ENCODE measurements at places on chromosomes 5 and 9. TPM values are rescaled to one million over a fixed set of nuclear protein-coding genes. Genes with fewer than 3 reads are reported as not detected.

DNA sequence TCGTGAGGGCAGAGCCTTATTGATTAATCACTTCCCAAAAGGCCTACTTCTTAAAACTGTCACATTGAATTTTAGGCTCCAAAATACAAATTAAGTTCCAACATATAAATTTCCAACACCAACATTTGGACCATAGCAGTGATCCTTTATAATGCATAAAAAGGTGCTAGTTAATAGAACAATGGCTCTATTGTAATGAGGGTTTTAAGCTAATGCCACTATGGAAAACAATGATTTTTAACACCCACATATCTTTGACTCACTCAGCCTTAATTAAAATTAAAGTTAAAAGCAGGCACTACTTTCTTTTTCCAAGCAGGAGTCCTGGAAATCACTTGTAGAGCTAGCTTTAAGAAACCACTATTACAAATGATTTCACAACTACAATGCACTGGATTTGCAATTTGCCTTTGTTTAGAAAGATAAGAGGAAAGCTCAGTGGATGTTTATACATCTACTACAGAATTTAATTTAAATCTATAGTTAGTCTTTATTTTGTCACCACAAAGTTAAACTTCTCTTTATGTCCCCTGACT lies 41.8 kb downstream of the DPYSL3 start:
- no peak for DNase-seq

GRCh38 chr9:31486630-31487029 lies 897.8 kb upstream of the ACO1 start:
- DNase-seq, result no peak

DNA sequence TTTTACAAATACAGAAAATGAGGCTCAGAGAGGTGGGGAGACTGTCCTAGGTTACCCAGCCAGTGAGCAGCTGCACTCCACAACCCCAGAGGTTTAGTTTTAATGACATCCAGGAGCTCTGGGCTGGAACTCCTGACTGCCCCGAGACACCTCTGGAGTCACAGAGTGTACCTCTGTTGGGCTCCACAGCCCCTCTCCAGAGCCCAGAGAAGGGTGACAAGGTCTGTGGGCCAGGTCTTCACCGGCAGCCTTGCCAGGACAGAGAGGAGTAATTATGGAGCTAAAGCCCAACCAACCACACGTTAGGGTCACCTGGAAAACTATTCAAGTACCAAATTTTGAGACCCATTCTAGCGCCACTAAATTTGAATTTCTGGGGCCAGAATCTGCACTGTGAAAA lies 11.1 kb downstream of the CDX1 start:
- DNase-seq, result no peak

TXNDC15 gene
- 47.4 TPM for total RNA-seq

RRAGA gene
- total RNA-seq, result 32.8 TPM

HEMGN gene
- 0.46 TPM for total RNA-seq

DNA sequence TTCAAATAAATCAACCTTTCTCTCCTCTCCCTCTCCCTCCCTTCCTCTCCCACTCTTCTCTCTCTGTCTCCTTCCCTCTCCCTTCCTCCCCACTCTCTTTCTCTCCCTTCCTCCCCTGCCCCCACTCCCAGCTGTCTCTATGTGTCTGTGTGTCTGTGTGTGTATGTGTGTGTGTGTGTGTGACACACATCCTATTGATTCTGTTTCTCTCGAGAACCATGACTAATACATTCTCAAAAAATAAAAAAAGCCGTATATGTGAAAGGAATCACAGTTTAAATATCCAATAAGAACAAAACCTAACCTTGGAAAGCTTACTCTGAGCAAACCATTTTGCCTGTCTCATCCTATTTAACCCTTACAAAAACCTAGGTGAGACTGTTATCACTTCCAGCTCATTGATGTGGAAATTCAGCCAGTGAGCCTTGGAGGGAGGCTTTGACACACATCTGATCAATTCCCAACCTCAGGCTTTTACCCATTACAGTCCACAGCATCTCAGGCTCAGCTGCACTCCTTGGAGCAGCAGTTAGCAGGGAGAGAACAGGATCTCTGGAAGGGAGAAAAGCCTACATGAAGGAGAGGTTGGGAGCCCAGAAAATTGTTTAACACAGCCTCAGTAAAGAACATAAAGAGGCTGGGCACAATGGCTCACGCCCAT lies 8.3 kb downstream of the HSD17B3 start:
- no peak for DNase-seq

TCF7 gene
- 37.3 TPM for total RNA-seq

STK10 gene
- total RNA-seq, result 72.6 TPM

DNA sequence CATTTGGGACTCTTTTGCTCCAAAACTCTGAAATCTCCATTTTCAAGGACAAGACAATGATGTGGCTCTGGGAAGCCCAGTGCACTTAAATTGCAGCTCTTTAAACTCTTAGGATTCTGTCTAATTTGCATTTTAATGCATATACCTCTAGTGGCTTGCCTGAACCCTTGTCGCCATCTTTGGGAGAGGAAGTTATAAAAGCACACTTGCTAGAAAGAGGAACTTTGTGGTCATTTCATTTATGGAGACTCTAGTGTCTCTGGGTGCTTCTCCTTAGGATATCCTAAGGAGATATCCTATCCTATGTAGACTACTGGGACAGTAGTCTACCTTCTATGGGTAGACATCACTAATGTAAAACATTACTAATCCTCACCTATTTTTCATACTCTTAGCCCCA lies 77.3 kb upstream of the SLC1A3 start:
- DNase-seq, result no peak

DNA sequence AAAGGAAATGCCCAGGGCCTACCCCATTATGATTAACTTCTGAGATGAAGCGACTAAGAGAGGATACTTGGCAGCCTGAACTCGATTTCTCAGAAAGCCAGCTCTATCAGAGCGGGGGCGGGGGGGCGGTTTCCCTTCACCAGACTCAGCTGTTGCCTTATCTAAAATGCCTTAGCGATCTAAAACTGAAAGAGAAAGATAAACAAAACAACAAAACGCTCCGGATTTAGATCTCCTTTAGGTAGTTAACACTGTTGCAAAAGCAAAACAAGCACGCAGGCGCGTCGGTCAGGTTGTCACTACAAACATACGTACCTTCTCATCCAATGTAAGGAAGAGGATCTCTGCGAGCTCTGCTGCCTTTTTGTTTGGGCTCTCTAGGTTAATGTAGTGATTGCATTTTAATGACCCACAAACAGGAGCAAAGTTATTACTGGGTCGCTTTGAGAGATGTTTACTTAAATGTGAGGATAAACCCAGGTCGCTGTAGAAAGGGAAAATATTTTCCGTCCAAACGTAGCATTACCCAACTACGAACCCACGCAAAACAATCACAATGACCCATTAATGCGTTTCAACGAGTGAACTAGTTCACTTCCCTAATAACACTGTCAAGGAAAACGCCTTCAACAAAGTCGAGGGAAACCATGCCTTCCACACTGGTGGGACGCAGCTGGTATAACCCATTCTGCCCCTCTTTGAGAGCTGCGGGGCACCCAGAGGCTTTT lies 982 bp downstream of the EPB41L4A start:
- DNase-seq, result no peak

DNA sequence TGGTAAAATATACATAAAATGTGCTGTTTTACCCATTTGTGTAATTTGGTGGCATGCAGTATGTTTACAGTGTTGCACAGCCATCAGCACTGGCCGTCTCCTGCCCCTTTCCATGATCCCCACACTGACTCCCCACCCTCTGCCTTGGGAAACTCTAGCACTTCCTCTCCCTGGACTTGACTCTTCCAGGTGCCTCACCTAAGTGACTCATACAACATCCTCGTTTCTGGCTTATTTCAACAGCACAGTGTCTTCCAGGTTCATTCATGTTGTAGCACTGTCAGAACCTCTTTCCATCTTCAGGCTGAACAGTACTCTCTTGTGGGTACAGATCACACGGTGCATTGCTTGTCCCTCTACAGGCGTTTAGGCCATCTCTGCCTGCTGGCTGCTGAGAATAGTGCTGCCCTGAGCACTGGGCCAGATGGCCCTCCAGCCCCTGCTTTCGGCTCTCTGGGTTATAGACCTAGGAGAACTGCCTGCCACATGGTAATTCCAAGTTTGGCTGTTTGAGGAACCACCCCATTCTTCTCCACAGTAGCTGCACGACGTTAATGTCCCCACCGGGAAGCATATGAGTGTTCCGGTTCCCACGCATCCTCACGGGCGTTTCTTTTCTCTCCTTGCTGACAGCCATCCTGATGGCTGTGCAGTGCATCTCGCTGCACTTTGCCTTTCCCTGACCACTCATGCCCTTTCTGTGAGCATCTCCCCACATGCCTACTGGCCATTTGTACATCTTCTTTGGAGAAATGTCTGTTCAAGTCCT lies 211.8 kb downstream of the FANCC start:
- no peak for DNase-seq

IFNK gene
- not detected for total RNA-seq

GRCh38 chr5:68253624-68254585 lies 38.3 kb downstream of the PIK3R1 start:
- no peak for DNase-seq

- DNase-seq, result no peak
Measured at GRCh38 chr9:137202966-137203365, 2.4 kb upstream of the TPRN start.

GRCh38 chr5:173926359-173926758 lies 38.2 kb downstream of the CPEB4 start:
- no peak for DNase-seq

WDR38 gene
- total RNA-seq, result not detected

All from activated T-cell treated with anti-CD3 and anti-CD28 coated beads, Interleukin-2, amount 50 U/mL, for 4 hours (primary cell).